ENCODE measurements at places on chromosomes 5 and 9.

GRCh38 chr9:137920753-137921152, 43.2 kb downstream of the CACNA1B start:
- no peak for DNase-seq

GRCh38 chr5:132765311-132766019, 11.6 kb downstream of the SEPTIN8 start:
- no peak for DNase-seq

DNA sequence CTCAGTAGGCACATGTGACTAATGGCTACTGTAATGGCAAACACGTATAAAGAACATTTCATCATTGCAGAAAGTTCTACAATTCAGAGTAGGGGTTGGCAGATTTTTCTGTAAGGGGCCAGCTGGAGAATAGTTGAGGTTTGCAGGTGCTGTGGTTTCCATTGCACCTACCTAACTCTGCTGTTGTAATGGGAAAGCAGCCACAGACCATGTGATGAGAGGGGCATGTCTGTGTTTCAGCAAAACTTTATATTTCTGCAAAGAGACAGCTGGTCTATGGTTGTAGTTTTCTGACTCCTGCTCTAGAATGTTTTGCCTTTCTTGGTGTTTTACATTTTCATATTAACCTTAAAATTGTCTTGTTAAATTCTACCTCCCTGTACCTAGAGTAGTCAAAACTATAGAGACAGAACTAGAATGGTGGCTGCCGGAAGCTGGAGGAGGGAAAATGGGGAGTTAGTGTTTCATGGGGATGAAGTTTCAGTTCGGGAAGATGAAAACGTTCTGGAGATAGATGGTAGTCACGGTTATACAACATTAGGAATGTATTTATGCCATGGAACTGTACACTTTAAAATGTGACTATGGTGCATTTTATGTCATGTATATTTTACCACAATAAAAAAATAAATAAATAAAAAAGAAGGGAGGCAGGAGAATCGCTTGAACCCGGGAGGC, 44.3 kb downstream of the NUP214 start:
- DNase-seq, result no peak

- no peak for DNase-seq
These were observed 43.1 kb downstream of the NACC2 start for GRCh38 chr9:136051837-136052471.

DNA sequence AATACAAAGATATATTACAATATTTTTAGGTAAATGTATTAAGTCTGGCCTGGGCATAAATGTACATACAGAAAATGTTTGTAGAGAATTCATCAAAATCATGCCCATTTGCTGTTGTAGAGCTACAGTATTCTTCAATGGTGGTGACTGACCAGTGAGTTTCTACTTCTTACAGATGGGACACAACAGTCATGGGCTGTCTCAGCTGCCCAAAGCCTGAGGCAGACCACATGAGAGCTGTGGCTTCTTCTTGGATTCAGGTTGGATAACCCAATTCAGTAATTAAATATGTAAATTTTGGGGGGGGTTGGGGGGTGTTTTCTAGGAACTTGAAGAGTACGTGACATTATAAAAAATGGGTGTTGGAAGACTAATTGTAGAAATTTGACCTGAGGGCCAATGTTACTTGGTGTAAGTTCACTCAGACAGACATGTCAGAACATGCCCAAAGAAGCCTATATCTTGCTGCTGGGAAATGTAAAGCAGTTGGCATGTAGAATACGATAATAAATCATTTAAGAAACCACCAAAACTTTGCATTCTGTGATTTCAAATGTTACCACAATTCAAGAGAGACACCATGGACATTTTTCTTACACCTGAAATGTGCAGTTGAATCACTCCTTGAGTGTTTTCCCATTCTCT, 17.9 kb downstream of the STARD4 start:
- no peak for DNase-seq

DNA sequence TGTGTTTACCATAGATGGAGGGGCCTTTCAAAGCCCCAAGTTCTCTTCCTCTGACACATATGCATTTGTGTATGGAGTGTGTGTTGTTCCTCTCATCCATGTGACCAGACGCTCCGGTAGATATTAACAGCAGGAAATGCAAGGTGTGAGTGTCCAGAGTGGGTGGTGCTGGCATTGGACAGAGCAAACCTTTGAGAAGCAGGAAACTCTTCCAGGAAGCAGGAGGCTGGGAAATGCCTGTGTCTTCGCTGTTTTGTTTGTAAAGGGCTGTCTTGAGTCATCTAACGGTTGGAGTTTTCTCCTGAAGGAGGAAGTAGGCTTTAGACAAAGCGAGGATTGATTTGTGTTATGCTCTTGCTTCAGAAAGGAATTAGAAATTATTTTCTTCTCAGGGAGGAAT, 370.9 kb downstream of the PLK2 start:
- no peak for DNase-seq

DNA sequence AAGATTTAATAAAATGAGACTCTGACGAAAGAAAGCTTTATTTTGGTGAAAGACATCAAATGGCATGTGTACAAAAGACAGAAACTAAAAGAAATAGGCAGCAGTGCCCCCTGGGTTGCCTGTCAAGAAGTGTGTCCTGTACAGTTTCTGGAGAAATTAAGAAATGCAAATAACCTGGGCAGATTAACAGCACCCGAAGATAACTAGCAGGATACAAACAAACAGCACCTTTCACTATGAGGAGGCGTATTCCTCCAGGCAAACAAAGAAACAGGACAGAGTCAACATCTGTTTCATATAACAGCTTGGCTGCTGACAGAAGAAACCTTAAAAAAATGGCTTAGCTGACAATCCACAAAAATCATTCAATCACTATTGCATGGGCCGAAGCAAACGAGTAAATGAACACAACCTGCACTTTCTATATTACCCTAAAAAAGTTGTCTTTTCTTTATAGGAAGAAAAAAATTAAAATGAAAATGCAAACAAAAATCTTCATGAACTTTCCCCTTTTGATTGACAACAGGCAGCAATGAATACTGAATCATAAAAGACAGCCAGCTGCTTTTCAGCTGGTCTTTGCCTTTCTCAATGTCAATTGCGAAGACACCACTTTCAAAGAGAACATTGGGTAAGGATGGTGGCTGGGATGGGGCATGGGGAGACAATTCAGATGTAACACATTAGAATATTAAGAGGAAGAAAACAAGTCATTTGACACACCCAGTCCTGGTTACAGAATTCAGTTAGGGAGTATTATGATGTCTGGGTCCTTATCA, 162.1 kb downstream of the ARL15 start:
- no peak for DNase-seq

GRCh38 chr5:168251259-168251658, 40.2 kb upstream of the WWC1 start:
- no peak for DNase-seq

GRCh38 chr9:107715740-107716139, 226.2 kb upstream of the KLF4 start:
- no peak for DNase-seq

DNA sequence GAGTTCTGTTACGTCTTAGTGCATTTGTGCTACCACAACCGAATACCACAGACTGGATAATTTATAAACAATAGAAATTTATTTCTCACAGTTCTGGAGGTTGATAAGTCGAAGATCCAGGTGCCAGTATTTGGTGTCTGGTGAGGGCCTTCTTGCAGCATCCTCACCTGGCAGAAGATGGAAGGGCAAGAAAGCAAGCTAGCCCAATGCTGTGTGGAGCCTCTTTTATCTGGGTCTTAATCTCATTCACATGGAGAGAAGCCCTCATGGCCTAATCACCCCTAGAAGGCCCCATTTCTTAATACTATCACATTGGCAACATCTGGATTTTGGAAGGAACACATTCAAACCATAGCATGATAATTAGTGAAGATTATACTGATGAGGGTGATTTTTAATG, 159.3 kb downstream of the CHSY3 start:
- no peak for DNase-seq

DNA sequence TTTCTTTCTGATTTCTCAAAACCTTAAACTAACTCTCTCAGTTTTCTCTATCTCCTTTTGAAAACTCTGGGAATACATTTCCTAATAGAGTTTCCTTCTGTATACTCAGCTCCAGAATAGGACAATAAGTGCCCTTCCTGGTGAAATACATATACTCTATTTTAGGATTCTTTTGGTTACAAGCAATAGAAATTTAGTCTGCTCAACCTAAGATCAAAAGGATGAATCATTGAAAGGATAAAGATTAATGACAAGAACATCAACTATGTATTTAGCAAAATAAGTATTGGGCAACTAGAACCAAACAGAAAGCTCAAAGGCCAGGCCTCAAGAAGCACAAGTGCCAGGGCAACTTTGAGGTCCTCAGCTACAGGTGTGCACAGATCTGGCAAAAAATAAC, 127.1 kb downstream of the ADAMTSL1 start:
- DNase-seq, result no peak

GRCh38 chr5:5619546-5619945, 197.1 kb downstream of the ICE1 start:
- no peak for DNase-seq

DNA sequence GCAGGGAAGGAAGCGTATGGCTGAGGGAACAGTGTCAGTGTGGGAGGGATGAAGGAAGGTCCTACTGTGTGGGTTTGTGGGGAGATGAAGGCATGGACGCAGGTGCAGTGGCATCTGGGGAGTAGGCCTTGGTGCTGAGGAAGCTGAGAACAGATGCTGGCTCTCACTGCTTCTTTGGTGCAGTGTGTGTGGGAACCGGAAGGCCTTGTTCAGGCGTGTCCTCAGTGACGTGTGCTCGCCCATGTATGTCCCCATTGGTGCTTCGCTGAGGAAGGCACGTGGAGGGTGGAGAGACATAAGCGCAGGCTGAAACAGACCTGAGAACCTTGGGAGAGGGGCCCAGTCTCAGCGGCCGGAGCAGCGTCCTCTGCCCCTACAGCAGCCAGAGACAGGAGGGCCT, 18.7 kb downstream of the ADAMTS13 start:
- DNase-seq, result no peak

- no peak for DNase-seq
These were observed 166.3 kb downstream of the RORB start for GRCh38 chr9:74663439-74663838.

GRCh38 chr5:15587916-15588315, 87.9 kb downstream of the FBXL7 start:
- no peak for DNase-seq

- DNase-seq, result no peak
These were observed 17.6 kb upstream of the MYO10 start for GRCh38 chr5:16953729-16954128.

DNA sequence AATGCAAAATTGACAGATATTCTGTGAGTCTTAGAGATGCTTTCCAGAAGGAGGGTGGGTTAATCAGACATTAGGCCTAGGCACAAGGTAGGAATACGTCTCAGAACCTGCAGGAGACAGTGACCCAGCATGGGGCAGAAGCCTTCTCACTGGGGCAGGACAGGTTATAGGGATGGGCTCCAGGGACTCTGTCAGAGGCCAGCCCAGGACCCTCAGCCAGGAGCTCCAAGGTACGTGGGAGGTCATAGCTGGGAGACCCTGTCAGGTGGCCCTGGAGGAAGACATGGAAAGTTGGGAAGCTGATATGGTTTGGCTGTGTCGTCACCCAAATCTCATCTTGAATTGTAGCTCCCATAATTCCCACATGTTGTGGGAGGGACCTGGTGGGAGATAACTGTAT, 450.4 kb downstream of the GADD45G start:
- DNase-seq, result no peak

GRCh38 chr9:120348951-120349429, 231.0 kb downstream of the CDK5RAP2 start:
- DNase-seq, result peak; percentile 9

- DNase-seq, result peak; percentile 10
These were observed 33.3 kb upstream of the ABCA1 start for GRCh38 chr9:104961238-104961637.

DNA sequence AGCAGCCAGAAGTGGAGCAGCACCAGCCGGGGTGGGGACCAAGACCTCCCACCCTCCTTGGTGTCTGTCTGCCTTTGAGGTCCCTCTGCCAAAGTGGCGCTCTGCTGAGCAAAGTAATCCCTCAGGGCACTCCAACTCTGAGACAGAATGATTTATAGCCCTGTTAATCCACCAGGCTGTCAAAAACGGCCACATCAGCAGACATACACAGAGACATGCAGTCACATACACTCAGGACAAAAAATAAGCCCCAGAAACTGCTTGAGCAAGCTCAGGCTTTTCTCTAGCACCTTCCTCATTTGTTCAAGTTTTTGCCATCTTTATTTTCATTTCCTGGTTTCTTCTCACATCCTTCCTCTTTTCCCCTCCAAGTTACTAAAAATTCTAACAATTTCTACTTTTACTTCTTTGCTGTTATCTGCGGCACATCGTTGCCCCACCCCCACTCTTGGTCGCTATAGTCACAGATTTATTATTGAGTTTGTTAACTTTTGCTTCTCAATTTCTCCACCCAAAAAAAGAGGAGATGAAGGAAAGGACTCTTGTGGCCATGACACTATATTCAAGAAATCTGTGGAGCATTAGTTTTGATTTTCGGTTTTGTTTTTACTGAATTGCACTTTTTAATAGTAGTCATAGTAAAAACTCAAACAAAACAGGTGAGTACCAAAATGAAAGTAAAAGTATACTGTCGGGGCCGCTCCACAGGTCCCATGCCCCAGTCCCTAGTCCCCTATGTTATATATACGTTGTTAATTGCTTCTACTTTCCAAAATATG, 17.4 kb upstream of the ADRB2 start:
- DNase-seq, result peak; percentile 64

- DNase-seq, result no peak
These were observed 227.1 kb upstream of the CYLC2 start for GRCh38 chr9:102768002-102768401.

GRCh38 chr9:112867275-112867991, 23.2 kb downstream of the SLC46A2 start:
- DNase-seq, result no peak

- DNase-seq, result no peak
These were observed 5.6 kb upstream of the SNCAIP start for GRCh38 chr5:122306461-122306860.

GRCh38 chr5:66012271-66012670, 85.9 kb downstream of the ERBIN start:
- DNase-seq, result no peak

- DNase-seq, result no peak
These were observed 197.0 kb downstream of the PCSK1 start for GRCh38 chr5:96236051-96236450.

- no peak for DNase-seq
These were observed 3.6 kb downstream of the PSMB7 start for GRCh38 chr9:124411514-124412227.

DNA sequence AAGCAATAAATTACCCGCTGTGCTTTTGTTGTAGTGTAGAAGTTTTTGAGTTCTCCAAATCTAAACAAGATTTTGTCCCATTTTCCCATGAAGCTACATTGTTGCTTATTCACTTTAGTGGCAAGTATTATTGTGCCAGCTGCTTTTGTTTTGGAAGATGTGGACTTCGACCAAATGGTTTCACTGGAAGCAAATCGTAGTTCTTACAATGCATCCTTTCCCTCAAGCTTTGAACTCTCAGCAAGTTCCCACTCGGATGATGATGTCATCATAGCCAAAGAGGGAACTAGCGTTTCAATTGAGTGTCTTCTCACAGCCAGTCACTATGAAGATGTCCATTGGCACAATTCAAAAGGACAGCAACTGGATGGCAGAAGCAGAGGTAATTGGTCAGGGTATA, 10.9 kb downstream of the MFAP3 start:
- no peak for DNase-seq
